ENCODE measurements at places on chromosomes 4 and X. TPM values are rescaled to one million over a fixed set of nuclear protein-coding genes. Genes with fewer than 3 reads are reported as not detected.

GRCh38 chr4:152534541-152535359 is 1.1 kb downstream of the FBXW7 start:
- H3K27ac ChIP-seq, result peak overlapping the region; percentile 80
- no peaks in the 10 kb centered on the region for H3K27me3 ChIP-seq
- H3K4me3 ChIP-seq, result peak overlapping the region; percentile 78
- H3K36me3 ChIP-seq, result no peaks in the 10 kb centered on the region

GRCh38 chr4:103499094-103499493 is 220.7 kb downstream of the TACR3 start:
- no peak overlapping the region for H3K27ac ChIP-seq
- no peak for DNase-seq
- no peaks in the 10 kb centered on the region for H3K4me1 ChIP-seq
- H3K4me3 ChIP-seq, result no peak overlapping the region
- no peaks in the 10 kb centered on the region for H3K27me3 ChIP-seq

DNA sequence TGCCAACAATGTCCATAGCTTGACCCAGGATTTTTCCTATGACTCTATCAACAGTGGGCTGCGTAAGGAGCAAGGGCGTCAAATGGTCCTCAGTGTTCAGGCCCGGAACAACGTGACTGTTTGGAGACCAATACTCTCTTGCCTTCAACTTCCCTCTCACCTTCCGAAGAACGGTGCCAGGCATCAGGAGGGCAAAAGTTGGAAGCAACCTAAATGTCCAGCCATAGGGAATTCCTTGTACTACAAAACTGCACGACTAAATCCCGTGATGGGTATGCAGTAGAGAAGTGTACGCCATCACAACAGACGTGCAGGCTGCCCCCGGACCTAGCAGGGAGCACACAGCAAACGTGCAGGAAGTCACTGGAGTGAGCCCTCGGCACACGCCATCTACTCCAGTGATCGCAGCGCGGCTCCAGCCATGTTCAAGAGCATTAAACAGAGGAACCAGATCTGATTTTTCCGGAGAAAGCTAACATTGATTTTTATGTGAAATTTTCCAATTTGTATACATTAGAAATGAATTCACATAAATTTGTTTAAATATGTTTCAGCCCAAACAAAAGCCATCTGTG is 79.0 kb downstream of the JAKMIP1 start:
- H3K27me3 ChIP-seq, result no peaks in the 10 kb centered on the region
- H3K4me3 ChIP-seq, result no peak overlapping the region
- no peak overlapping the region for H3K27ac ChIP-seq
- no peaks in the 10 kb centered on the region for H3K36me3 ChIP-seq
- no peak for DNase-seq

GRCh38 chrX:40169193-40170101 is 71.7 kb upstream of the BCOR start:
- peak overlapping the region; percentile 50 for H3K4me3 ChIP-seq
- no peaks in the 10 kb centered on the region for H3K27me3 ChIP-seq
- no peaks in the 10 kb centered on the region for H3K36me3 ChIP-seq
- peaks cover 34% of the 10 kb centered on the region for H3K4me1 ChIP-seq
- peak overlapping the region; percentile 89 for H3K27ac ChIP-seq
- peak; percentile 76 for DNase-seq

FATE1 gene
- total RNA-seq, result not detected

NOX1 gene
- total RNA-seq, result not detected

DCTD gene
- 145 TPM for total RNA-seq

All from CD8-positive, alpha-beta memory T cell (primary cell).